Activated T-helper 1 cell treated with anti-CD3 and anti-CD28 coated beads, Interleukin-12 subunit alpha, Interleukin-12 subunit beta, Interleukin-2, Interleukin-4 antibody, amounts not matched to agents 30 ng/mL and 10 ng/mL and 1 ng/mL, durations not matched to agents 14 hours and 24 hours and 36 hours (primary cell): ENCODE measurements at places on chromosomes 11 and 22. TPM values are rescaled to one million over a fixed set of nuclear protein-coding genes. Genes with fewer than 3 reads are reported as not detected.

GRCh38 chr22:38031491-38031890, 25.7 kb upstream of the PICK1 start:
- DNase-seq, result no peak

- no peak for DNase-seq
These were observed 140.6 kb upstream of the RASSF10 start for GRCh38 chr11:12868315-12869073.

GRCh38 chr11:76269661-76270261, 63.5 kb upstream of the WNT11 start:
- DNase-seq, result no peak

DNA sequence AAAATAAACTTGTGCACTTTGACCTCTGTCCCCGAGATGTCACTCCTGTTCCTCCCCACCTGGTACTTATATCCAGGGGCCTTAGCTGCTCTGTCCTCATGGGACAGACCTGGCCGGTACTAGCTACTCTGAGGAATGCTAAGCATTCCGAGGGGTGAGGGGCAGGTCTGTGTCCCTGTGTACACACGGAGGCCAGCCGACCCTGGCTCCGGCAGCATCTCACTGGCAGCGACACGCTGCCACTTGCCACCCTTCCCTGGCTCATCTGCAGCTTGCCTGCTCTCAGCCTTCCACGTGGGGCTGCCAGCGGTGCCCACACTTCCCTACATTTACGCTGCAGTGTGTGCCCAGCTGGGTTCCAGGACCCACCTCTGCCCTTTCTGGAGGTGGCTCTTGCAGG, 21.6 kb upstream of the TEF start:
- DNase-seq, result no peak

GRCh38 chr11:7537265-7537664, 23.5 kb downstream of the PPFIBP2 start:
- no peak for DNase-seq

DNA sequence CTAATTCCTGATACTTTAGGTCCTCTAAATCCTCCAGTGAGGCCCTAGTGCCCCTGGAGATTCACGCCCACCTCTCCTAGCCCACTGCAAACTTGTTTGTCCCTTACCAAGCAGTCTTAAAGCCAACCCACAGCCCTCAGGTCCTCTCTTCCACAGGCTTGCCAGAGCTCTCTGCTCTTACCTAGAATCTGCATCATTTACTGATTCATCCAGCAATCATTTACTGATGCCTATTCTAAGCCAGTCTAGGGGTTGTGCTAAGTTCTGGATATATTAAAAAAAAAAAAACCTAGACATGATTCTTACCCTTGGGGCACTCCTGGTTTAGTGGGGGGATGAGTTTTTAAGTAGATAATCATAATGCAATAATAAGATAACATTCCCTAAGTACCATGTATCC, 43.0 kb upstream of the PLET1 start:
- no peak for DNase-seq

DNA sequence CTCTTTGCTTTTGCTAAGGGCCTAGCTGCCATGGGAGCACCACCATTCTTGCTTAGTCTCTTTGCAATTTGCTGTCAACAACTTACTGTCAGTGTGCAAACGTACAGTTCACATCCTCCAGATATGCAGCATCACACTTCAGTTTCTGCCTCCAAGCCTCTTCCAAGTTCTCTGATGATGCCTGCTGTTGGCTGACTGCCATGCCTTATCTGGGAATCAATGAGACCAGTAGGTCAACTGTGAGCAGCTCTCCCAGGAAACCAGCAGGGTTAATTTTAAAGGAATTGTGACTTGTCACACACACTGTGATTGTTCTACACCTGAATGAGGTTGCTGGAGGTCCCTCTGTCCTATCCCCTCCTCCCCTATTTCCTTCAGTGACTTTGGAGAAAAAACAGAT, 56.0 kb downstream of the COPB1 start:
- no peak for DNase-seq

GRCh38 chr11:58216476-58216875, 4.0 kb downstream of the OR1S1 start:
- DNase-seq, result no peak

GRCh38 chr11:33399421-33399820, 142.2 kb downstream of the HIPK3 start:
- no peak for DNase-seq

DNA sequence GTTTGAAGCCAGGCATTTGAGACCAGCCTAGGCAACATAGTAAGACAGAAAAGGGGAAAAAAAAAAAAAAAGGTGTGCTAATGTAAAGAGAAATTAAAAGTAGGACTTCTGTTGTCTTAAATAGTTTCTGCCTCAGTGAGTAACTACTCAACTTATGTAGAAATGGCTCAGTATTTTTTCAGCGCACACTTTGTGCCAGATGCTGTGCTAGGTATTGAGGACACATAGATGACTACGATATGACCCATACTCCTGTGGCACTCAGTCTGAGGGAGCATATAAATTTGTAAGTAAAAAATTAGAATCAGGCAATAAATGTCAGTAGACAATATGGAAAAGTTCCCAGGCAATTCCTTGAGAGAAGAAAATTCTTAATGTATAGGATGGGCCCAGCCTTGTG, 93.9 kb downstream of the YAP1 start:
- no peak for DNase-seq

- DNase-seq, result no peak
These were observed 19.5 kb upstream of the TPH1 start for GRCh38 chr11:18065572-18065971.

GRCh38 chr22:42960531-42961399, 54.2 kb downstream of the PACSIN2 start:
- no peak for DNase-seq

- no peak for DNase-seq
These were observed 11.9 kb upstream of the MRTFA start for GRCh38 chr22:40648386-40648785.

DNA sequence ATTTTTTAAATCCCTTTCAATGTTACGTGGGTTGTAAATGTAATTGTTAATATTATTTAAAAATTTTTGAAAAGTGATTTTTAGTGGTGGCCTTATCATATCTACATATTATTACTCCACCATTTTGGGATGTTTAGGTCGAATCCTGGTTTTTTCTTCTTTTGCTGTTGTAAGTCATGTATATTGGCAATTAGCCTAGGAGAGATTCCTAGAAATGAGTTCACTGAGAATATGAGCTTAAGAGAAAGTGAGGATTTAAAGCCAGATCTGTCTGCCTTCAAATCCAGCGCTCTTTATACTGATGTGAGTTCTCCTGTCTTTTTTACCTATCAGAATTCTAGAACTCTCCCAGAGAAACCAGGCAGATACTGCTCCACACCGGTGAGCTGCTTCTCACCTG, 56.1 kb downstream of the PTPRJ start:
- no peak for DNase-seq

- DNase-seq, result no peak
These were observed 24.1 kb upstream of the TUB start for GRCh38 chr11:8056810-8057463.

GRCh38 chr11:118659953-118660680, 19.3 kb downstream of the TREH start:
- DNase-seq, result no peak

DNA sequence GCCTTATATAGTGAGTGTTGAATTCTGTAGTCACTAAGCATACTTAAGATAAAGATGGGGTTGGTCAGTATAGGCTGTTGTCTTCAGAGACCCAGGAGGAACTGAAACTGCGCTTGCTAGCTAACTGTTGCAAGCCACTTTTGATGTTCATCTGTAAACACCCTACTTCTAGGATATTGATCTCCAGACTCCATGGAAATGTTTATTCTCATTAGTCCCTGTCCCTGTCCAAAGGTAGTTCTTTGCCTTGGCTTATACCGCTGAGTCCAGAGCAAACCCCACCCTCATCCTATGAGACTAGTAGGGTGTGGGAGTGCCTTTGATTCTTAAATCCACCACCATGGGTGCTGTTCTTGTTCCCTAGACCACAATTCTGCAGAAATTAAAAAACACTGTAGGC, 36.4 kb downstream of the DEPDC5 start:
- DNase-seq, result no peak

DNA sequence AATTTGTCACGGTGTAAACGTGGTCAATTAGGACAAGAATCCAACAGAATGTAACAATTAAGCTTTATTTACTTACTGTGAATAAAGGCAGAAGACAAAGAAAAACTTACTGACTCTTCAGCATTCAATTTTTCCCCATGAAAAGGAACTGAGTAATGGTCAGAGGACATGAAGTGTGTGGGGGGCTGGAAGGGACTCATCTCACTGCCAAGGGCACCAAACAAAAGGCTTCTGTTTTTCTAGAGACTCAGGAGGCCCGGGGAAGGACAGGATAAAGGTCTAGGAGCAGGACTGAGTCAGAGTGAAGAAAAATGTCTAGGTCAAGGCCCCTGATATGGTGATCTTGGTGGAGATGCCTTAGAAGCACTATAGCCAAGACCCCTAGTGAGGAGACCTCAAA, 564.2 kb upstream of the ANO5 start:
- DNase-seq, result no peak

- DNase-seq, result no peak
These were observed 63.6 kb downstream of the CD82 start for GRCh38 chr11:44628730-44629700.

- DNase-seq, result no peak
These were observed 19.6 kb upstream of the MICAL2 start for GRCh38 chr11:12090761-12091258.

DNA sequence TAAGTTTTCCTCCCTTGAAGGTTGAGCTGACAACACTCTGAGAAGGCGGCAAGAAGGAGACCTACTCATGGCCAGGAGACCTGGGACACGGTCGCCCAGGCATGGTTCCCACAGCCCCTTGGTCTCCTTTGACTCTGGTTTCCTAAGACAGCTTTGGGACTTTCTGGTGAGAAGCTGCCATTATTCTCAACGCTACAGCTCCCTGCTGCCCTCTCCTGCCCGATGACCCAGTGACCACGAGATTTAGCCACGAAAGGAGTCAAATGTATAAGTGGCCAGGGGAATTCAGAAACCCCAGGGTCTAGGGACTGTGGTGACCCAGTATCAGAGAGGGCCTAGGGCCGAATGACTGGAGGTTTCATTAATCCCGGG, 699 bp upstream of the SDF2L1 start:
- no peak for DNase-seq

DNA sequence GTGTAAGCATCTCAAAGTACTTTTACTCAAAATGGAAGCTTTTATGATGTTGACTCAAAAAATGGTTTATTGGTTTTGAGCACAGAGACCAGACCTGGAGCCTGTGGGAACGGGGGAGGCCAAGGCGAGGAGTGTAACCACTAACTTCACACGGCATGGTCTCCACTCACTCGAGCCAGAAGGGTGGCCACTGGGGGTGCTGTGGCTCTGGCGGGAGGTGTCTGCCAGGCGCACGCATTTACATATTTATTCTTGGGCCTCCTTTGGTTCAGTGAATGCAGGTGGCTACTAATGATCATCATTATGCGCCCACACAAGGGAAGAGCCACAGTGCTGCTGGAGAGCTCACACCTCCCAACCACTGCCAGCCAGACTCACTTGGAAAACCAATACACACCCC, 64.6 kb downstream of the FLRT1 start:
- DNase-seq, result no peak

The SERPIND1 gene
- total RNA-seq, result not detected in 2 replicates

The SCARF2 gene
- total RNA-seq, result 0.24 and 0.41 TPM in 2 replicates

The TRIM51 gene
- not detected in 2 replicates for total RNA-seq

The OR8J1 gene
- total RNA-seq, result not detected in 2 replicates

The B4GALNT4 gene
- 3.8 and 5.1 TPM in 2 replicates for total RNA-seq

The FGF4 gene
- total RNA-seq, result not detected in 2 replicates
